ENCODE measurements at places on chromosomes 2 and 18. TPM values are rescaled to one million over a fixed set of nuclear protein-coding genes. Genes with fewer than 3 reads are reported as not detected.
A peak's percentile ranks its signal among the peaks of the same experiment; 100 is the strongest.

GRCh38 chr2:143607231-143608062 lies 478.2 kb downstream of the ARHGAP15 start:
- no peak overlapping the region for H3K4me3 ChIP-seq
- DNase-seq: no peak
- H3K27me3 ChIP-seq: no peaks in the 10 kb centered on the region
- no peaks in the 10 kb centered on the region for H3K4me1 ChIP-seq
- H3K27ac ChIP-seq: no peak overlapping the region

DNA sequence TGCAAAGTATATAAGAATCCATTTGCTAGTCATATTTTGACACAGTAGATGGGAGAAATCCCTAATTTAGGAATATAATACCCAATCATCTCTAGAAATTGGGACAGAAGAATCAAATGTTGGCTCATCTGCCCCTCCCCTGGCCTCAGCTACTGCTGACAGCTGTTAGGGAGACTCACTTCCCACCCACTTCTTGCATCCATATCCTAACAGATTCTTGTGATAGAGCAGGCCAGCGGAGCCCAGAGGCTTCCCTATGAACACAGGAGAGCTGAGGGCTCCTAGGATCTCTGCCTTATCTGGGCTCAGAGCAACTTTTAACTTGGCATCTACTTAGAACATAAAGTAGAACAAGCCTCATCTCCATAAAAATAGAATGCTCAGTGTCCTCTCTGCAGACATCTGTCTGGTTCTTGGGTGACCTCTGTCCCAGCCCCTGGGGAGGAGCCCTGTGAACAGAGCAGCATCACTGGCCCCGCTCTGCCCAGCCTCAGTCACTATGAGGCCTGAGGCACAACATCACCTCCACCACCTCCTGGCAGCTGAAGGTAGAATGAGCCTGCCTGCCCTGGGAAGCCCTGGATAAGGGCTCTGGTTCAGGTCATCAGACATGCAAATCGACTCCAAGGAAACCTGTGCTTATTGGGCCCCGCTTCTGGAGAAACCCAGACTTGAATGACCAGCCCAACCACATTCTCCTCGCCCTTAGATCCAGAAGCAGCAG lies 229.7 kb downstream of the ANKRD36B start:
- no peak overlapping the region for H3K27ac ChIP-seq
- H3K4me1 ChIP-seq: no peaks in the 10 kb centered on the region
- peaks cover 29% of the 10 kb centered on the region for H3K27me3 ChIP-seq
- H3K4me3 ChIP-seq: no peak overlapping the region
- H3K36me3 ChIP-seq: no peaks in the 10 kb centered on the region
- DNase-seq: peak; percentile 73

DNA sequence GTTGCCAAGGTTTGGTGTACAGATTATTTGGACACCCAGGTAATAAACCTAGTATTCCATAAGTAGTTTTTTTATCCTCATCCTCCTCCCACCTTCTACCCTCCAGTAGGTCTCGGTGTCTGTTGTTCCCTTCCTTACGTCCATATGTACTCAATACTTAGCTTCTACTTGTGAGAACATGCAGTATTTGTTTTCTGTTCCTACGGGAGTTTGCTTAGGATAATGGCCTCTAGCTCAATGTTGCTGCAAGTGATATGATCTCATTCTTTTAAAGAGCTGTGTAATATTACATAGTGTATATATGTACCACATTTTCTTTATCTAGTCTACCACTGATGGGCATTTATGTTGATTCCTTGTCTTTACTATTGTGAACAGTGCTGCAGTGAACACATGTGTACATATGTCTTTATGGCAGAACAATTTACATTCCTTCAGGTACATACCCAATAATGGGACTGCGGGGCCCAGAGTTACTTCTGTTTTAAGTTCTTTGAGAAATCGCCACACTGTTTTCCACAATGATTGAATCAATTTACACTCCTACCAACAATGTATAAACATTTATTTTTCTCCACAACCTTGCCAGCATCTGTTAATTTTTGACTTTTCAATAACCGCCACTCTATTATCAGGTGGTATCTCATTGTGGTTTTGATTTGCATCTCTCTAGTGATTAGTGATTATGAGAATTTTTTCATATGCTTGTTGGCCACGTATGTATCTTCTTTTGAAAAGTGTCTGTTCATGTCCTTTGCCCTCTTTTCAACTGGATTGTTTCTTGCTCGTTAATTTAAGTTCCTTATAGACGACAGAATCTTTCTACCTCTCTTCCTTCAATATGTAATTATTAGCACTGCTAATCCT lies 88.0 kb downstream of the MEMO1 start:
- no peak overlapping the region for H3K4me3 ChIP-seq
- no peak overlapping the region for H3K27ac ChIP-seq
- H3K27me3 ChIP-seq: no peaks in the 10 kb centered on the region
- H3K4me1 ChIP-seq: no peaks in the 10 kb centered on the region
- no peak for DNase-seq

GRCh38 chr2:120840795-120841487 lies 105.3 kb downstream of the GLI2 start:
- peaks cover 30% of the 10 kb centered on the region for H3K4me1 ChIP-seq
- H3K36me3 ChIP-seq: peaks cover 11% of the 10 kb centered on the region
- H3K4me3 ChIP-seq: no peak overlapping the region
- H3K27ac ChIP-seq: no peak overlapping the region
- DNase-seq: no peak
- no peaks in the 10 kb centered on the region for H3K27me3 ChIP-seq

DNA sequence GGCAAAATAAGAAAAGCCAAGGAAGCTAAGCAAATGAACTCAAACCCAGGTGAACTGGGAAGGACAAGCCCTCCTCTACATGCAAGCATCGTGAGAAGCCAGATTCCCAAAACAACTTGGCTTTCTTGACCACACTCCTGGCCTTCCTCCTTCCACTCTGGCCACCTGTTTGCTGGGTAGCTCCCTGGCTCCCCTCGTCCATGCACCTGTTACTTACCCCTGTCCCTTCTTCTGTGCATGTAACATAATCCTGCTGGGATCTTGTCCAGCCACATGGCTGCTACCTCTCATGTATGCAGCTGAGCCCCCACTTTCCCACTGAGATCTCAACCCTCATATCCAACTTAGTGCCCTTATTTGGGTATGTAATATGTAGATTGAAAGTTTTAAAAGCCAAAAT lies 121.6 kb downstream of the MYO5B start:
- no peaks in the 10 kb centered on the region for H3K27me3 ChIP-seq
- no peaks in the 10 kb centered on the region for H3K36me3 ChIP-seq
- no peaks in the 10 kb centered on the region for H3K4me1 ChIP-seq
- H3K4me3 ChIP-seq: no peak overlapping the region
- no peak overlapping the region for H3K27ac ChIP-seq

DNA sequence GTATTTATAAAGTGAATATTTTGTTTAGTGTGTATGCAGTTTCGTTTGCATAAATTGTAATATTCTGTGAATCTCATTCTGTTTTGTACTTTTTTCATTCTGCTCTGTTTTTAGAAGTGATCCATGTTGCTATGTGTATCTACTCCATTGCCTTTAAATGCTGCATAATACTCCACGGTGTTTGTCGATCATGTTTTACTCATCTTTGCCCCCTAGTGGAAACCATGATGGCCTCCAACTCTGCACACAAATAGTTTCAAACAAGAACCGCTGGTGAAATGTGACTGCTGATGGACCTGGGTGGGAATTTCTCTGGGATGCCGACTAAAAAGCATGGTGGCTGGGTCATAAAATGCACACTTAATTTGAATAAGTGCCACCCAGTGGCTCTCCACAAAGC lies 32.0 kb upstream of the SKOR2 start:
- H3K36me3 ChIP-seq: no peaks in the 10 kb centered on the region
- H3K27ac ChIP-seq: no peak overlapping the region
- no peaks in the 10 kb centered on the region for H3K4me1 ChIP-seq
- no peak overlapping the region for H3K4me3 ChIP-seq

- H3K27me3 ChIP-seq: no peaks in the 10 kb centered on the region
- H3K4me1 ChIP-seq: no peaks in the 10 kb centered on the region
- H3K36me3 ChIP-seq: no peaks in the 10 kb centered on the region
- no peak for DNase-seq
- H3K27ac ChIP-seq: no peak overlapping the region
- H3K4me3 ChIP-seq: no peak overlapping the region
Measured at GRCh38 chr2:32342801-32343200, 14.0 kb upstream of the BIRC6 start.

BMP10 gene
- total RNA-seq: not detected
